ENCODE measurements at places on chromosomes 7 and 10.

- DNase-seq = no peak
These were observed 11.2 kb upstream of the JAZF1 start for GRCh38 chr7:28191751-28192150.

DNA sequence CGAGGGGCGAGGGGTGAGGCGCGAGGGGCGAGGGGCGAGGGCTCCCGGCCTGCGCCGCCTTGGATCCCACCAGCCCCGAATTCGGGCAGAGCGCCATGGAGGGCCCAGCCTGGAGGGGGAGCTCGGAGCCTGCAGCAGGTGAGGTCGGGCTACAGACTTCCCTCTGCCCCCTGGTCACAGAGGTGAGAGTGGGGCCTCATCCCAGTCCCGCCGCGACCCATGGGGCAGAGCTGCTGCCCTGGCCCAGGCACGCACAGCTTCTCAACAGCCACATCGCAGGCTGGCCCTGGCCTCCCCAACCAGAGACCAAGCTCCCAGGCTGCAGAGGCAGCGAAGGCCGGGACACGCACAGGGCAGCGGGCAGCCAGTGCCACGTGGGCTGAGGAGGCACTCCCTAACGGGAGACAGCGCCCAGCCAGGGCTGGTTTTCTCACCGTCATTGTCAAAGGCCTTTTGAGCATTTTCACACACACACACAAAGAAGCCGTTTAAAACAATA is 191.8 kb downstream of the PTPRN2 start:
- DNase-seq = no peak

DNA sequence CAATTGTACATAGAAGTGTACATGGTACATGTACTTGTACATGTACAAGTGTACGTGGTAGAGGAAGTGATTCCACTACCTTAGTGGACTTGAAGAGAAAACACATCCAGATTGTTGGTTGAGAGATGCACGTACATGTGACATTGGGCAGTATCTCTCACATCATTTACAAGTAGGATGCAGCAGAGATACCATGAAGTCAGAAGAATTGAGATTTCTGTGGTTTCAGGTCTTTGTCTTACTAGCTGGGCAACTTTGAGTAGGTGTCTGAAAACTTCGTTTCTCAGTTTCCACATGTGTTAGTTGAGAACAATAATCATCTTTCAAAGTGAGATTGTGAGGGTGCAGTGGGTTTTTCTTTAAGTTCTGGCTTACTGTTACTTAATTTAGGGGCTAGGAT is 21.5 kb downstream of the CLDN12 start:
- DNase-seq = no peak

DNA sequence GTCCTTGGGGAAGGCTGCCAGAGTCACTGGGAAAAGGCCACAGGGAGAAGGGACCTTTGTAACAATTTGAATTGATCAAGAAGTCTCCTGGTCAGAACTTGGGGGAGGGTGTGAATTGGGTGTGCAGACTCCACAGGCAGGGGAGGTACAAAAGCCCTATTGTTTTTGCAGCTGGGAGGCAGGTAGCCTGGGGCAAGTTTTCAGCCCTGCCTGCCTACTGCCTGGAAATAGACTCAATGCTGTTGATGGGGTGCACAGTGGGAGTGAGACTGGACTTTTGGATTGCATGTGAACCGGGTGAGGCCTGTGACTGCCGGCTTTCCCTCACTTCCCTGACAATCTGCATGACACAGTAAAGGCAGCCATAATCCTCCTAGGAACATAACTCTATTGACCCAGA is 947.0 kb downstream of the REEP3 start:
- no peak for DNase-seq

- no peak for DNase-seq
These were observed 12.6 kb upstream of the GSDME start for GRCh38 chr7:24769851-24770250.

DNA sequence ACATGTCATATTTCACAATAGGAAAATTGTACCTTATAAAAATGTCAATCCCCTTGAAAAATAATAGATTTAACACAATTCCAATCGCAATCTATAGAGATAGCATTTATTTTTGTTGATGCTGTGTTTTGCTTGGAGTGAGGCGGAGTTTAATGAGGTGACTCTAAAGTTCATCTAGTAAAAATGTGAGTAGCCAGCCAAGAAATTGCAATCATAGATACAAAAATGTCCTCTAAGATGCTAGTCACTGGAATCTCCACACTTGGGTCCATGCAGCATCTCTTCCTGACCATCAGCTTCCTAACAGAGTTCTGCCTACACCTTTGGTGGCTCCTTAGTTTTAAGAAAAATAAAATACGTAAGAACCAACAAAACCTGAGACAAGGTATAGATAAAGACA is 44.9 kb downstream of the GLI3 start:
- DNase-seq = no peak

DNA sequence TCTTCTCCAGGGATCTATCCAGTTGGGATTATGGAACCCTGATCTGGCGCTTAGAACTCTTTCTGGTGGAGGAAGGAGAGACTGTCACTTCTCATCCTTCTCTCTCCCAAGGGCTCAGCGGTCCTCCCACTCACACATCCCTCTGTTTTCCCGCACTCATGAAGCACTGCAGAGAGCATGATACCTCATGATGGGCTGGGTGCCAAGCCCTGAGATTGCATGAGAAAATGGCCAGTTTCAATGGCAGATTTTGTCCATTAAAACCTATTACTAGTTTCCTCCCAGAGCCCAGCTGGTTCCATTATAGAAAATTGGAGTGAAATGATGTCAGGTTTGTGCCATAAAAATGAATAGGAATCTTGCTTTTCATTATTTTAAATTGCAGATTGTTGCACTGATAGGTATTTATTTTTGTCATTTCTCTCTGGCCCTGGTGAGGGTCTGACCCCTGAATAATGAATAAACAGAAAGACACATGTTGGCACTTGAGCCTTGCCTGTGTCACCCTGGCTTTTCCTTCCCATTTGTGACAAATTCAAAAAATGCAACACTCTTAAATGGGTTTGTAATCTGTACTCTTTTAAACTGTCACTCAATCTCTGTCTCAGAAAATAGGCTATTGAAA is 1151.1 kb downstream of the TYW1 start:
- DNase-seq = no peak

GRCh38 chr7:55174456-55174855 is 155.6 kb downstream of the EGFR start:
- no peak for DNase-seq

DNA sequence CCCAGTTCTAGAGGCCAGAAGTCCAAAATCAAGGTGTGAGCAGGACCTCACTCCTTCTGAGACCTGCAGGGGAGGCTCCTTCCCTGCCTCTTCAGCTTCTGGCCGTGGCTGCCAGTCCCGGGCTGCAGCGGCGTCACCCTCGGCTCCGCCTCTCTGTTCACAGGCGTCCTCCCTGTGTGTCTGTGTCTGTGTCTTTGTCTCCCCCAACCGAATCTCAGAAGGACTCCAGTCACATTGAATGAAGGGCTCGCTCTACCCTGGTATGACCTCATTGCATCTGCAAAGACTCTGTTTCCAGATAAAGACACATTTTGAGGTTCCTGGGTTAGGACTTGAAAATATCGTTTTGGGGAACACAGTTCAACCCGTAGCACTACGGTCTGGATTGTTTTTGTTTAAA is 33.1 kb upstream of the GALNT11 start:
- DNase-seq = peak; percentile 8

DNA sequence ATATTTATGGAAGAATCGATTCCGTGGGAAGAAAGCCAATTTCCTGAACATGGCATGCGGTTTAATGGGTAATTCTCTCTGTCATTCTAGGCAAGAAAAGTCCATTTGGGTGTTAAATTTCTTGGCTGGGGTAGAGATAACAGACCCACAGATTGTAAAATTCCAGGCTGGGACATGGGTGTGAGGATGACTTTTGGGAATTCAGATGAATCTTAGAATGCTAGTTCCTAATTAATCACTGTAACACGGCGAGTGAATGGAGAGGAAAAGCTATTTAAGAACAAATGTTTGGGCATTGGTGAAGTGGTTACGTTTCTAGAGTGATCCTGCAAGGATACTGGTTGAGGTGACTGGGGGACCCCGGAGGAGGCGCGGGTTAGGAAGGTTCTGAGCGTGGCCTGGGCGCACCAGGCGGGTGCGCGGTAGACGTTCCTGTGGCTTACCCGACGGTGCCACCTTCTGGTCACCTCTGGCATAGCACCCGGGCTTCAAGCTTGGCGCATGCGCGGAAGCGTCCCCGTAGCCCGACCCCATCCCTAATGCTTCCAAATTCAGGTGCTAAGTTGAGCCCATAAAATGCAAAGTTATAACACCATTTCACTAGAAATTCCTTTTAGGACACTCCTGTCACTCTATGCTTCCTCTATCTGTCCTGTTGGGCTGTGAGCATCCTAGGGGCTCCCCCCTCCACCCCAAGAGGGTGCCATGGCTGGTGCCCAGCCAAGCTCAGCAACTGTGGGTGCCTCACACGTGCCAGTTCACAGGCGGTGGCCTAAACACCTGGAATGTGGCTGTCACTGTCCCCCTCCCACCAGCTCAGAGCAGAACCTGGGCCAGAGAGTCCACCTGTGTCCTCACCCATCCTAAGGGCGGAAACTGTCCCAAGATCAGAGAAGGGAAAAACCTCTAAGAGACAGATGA is 104.4 kb downstream of the PTPRE start:
- peak; percentile 76 for DNase-seq

DNA sequence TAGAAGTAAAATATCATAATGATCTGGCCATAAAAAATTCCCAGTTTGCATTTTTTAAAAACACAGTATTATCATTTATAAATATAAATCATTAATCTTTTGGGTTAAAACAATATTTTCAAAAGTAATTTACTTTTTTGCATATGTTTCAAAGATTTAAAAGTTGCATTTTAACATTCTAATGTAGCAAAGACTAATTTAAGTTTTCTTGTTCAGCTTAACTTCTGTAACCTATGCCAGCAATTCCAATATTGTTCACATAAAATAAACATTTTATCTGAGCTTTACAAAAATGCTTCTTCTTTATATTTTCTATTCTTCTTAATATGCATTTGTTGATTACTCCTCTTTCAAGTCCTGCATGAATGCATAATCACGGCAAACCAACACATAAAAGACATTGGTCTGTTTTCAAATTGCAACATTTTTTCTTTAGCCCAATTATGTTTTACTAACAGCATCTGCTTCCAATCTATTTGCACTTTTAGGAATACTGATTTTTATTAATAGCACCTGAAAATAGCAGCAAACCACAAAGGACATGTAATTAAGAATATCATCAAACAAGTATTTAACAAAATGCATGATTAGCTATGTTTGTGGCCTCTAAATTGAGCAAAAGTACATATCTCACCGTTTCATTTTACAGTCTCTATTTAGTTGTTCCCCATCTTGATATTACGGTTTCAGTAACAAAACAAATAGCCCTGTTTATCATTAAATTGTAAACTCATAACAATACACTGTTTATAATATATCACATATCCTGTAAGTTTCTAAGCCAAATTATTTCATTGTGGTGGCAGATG is 286.9 kb upstream of the NFE2L3 start:
- DNase-seq = no peak

DNA sequence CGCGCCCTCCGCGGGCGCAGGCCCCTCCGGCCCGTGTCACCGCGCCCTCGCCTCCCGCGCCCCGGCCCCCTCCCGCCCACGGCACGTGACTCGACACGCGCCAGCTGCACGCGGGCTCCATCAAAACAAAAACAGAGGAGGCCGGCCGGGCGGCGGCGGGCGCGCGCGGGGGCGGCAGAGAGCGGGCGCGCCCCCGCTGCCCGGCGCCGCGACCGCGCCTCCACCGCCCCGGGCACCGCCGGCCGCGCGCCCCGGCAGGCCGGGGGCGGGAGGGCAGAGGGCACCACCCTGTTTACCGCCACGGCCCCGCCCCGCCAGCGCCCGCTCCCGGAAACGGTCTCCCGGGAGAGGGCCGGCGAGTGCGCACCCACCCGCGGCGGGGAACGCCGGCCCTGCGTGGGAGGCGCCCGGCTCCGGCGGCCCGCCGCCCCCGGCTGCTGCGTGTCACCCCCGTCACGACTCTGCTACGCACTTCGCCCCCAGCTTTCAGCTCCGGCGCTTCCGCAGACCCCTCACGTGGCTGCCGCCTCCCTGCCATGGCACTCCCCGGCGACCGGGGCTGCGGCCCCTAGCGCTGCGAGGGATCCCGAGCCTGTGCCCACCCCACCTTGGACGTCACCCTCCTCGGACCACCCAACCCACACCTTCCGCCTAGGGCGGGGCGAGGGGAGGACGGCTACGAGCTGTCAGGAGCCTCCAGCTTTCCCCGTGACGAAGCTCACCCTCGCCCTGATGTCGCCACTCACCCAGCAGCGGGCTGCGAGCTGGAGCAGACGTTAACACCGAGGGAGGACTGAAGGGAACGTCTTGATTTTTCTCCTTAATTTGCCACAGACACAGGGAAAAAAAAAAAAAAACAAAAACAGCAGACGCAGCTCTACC is 221.6 kb upstream of the MKLN1 start:
- peak; percentile 57 for DNase-seq

GRCh38 chr10:27285093-27285492 is 44.5 kb upstream of the ACBD5 start:
- DNase-seq = no peak

- no peak for DNase-seq
These were observed 187.5 kb downstream of the GPAM start for GRCh38 chr10:111996103-111996502.

GRCh38 chr10:88467835-88468485 is 115.2 kb downstream of the RNLS start:
- DNase-seq = no peak

DNA sequence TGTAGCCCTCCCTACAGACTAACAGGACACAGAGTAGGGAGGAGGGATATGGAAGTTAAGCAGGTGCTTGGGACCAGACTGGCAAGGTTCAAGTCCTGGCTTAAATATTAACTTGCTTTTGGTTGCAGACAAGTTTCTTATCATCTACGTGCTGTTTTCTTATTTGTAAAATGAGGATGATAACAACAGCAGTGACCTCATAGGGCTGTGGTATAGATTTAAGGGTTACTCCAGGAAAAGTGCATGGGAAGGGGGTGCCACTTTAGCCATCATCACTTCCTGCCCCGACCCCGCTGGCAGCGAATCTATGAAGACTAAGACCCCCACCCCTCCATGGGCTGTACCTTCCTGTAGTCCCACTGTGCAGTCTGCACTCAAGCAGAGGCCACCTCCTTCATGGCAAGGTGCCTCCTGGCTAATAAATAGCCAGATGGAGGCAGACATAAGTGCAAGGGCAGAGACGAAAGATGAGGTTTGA is 250.2 kb downstream of the COBL start:
- DNase-seq = no peak

- DNase-seq = no peak
These were observed 8.5 kb downstream of the C10orf90 start for GRCh38 chr10:126661841-126662515.

DNA sequence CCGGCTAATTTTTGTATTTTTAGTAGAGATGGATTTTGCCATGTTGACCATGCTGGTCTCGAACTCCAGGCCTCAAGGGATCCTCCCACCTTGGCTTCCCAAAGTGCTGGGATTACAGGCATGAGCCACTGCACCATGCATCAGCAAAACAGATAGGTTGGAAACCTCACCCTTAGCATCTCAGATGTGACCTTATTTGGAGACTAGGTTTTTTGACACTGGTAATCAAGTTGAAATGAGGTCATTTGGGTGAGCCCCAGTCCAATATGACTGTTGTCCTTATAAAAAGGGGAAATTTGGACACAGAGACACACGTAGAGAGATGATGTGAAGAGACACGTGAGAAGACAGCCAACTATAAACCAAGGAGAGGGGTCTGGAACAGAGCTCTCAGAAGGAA is 42.5 kb upstream of the TPST1 start:
- no peak for DNase-seq

GRCh38 chr7:45601094-45601493 is 26.9 kb downstream of the ADCY1 start:
- DNase-seq = no peak

Measured in stimulated activated CD8-positive, alpha-beta memory T cell treated with anti-CD3 and anti-CD28 coated beads, Interleukin-7, amount 100 ng/mL, for 1 hour (primary cell).